T-helper 1 cell treated with Interleukin-12 subunit alpha and Interleukin-12 subunit beta and Interleukin-4 antibody, amounts not matched to agents 30 ng/mL and 1 ng/mL, for 36 hours (primary cell): ENCODE measurements at places on chromosomes 6 and 20. TPM values are rescaled to one million over a fixed set of nuclear protein-coding genes. Genes with fewer than 3 reads are reported as not detected.

Gene CST7
- total RNA-seq: 89.9 and 98.4 TPM in 2 replicates

Gene BPI
- total RNA-seq: not detected in 2 replicates

Gene DEFB121
- not detected in 2 replicates for total RNA-seq

Gene CPXM1
- 0.49 and 0.51 TPM in 2 replicates for total RNA-seq

Gene BEND3
- 4.0 and 4.6 TPM in 2 replicates for total RNA-seq

Gene ENPP3
- 1.5 and 2.2 TPM in 2 replicates for total RNA-seq

Gene TCP11
- total RNA-seq: not detected in 2 replicates

Gene ADGB
- total RNA-seq: not detected in 2 replicates

Gene VAPB
- total RNA-seq: 31.9 and 32.4 TPM in 2 replicates

Gene PCNA
- 377 and 386 TPM in 2 replicates for total RNA-seq

Gene EXOC2
- 39.6 and 40.8 TPM in 2 replicates for total RNA-seq

Gene LRRC1
- total RNA-seq: 4.4 and 4.6 TPM in 2 replicates

Gene ATP6V1G2
- 1.2 and 1.4 TPM in 2 replicates for total RNA-seq

Gene ARMH2
- 0.78 and 1.6 TPM in 2 replicates for total RNA-seq

Gene RALGAPA2
- 27.4 and 28.6 TPM in 2 replicates for total RNA-seq

Gene TOP1
- total RNA-seq: 96.8 and 98.4 TPM in 2 replicates
